NCI-H510A treated with DMSO at 0.1 percent for 48 hours (cell line): ENCODE measurements at places on chromosomes 6 and 20.
A peak's percentile ranks its signal among the peaks of the same experiment; 100 is the strongest.

GRCh38 chr6:56047931-56048540, 172.6 kb upstream of the BMP5 start:
- DNase-seq: no peak

- DNase-seq: no peak
Observed at GRCh38 chr6:37570482-37571133, 70.9 kb upstream of the CCDC167 start.

- no peak for DNase-seq
Observed at GRCh38 chr6:92507552-92507951, 911.8 kb downstream of the EPHA7 start.

GRCh38 chr20:51062065-51062464, 39.2 kb upstream of the KCNG1 start:
- DNase-seq: no peak

- DNase-seq: no peak
Observed at GRCh38 chr6:36358226-36358915, 21.7 kb upstream of the BNIP5 start.

DNA sequence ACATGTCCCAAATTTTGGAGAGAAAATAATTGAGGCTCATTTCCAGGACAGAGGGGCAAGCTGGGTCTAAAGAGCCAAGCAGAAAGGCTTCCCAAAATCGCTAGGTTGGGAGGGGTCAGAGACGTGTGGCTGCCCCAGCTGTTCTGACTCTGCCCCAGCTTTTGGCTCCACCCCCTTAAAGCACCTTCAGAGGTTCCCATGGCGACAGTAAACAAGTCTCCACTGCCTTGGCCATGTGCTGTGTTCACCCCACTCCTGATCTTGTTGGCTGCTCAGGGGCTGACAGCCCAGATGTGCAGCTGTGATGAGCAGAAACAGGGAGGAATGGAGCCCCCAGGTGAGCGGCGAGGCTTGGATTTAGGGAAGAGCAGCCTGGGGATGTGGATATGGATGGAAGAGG, 72.8 kb upstream of the SPTLC3 start:
- no peak for DNase-seq

GRCh38 chr20:63596423-63596822, 22.4 kb upstream of the HELZ2 start:
- no peak for DNase-seq

DNA sequence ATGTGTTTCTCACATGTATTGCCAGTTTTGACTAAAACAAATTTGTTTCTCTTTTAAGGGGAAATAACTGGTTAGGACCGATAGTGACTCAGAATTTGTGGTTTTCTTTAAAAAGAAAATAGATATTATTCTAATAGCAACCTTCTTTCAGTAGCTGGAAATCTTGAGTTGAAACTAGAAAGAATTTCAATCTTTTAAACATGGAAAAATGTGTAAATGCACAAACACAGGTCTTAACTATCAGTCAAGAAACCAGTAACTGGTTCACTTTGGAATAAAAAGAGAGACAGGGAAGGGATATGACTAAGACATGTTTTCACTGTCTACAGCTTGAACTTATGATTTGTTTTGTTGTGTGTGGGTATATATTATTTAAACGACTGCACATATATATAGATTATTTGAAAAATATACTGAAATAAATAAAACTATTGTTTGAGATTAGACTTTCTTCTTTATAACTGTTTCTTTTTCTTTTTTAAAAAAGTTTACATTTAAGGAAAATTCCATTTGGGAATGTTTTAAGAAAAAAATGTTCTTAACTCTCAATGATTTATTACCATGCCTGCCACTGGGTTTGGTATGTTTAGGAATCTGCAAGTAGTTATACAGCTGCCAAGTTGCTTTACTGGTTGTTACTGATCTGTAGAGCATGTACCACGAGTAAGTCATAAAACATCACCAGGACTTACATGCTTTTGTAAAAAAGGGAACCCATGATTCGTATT, 753.3 kb upstream of the MARCKS start:
- no peak for DNase-seq

GRCh38 chr6:35026434-35027222, 114.5 kb downstream of the TCP11 start:
- DNase-seq: no peak

DNA sequence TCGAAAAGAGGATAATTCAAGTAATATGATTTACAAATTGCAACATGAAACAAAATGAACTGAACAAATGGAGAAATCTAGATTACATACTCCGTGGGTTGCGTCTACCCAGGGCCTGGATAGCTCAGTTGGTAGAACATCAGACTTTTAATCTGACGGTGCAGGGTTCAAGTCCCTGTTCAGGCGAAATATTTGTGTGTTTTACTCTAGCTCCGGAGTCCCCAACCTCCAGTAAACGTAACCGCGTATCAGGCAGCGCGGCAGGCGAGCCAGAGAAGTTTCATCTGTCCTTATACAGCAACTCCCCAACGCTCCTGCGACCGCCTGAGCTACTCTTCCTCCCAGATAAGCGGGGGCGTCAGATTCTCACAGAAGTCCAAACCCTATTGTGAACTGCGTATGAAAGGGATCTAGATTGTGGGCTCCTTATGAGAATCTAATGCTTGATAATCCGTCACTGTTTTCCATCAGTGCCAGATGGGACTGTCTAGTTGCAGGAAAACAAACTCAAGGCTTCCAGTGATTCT, 176.1 kb downstream of the TRIM27 start:
- no peak for DNase-seq

DNA sequence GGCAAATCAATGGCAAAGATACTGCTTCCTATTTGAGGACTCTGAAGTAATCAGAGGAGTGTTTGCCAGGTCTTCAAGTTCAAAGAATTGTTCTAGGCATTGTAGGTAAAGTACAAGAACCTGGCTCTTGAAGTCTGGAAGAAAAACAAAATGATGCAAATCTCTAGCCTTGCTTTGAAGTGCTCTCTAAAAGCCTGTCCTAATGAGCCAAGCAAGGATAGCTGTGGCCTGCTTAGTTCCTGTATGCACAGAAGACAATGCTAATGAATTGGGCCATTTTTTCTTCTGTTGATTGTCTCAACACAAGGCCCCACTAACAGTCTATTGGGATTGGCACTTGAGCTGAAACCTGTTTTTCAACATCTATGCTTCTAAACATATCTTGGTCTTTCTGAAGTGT, 165.0 kb upstream of the POU3F2 start:
- peak; percentile 52 for DNase-seq

DNA sequence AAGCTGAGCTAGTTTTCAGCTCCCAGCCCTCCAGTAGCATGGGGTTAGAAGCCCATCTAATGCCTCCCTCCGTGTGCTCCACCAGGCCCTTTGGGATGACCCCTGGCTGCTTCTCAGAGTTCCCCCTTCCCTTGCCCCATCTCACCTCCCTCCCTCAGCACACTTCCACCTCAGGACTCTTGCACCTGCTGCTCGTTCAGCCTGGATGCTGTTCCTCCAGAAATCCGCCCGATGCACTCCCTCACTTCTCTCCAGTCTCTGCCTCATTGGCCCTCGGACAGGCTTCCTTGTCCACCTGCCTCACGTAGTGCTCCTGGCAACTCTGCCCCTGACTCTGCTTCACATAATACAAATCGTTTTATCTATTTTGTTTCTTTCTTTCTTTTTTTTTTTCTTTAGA, 26.8 kb downstream of the FGD2 start:
- no peak for DNase-seq

GRCh38 chr6:138406443-138406842, 2.4 kb downstream of the HEBP2 start:
- no peak for DNase-seq

GRCh38 chr6:87832025-87832825, 130.2 kb upstream of the AKIRIN2 start:
- peak; percentile 49 for DNase-seq

GRCh38 chr20:41654884-41655283, 36.7 kb upstream of the CHD6 start:
- DNase-seq: no peak

DNA sequence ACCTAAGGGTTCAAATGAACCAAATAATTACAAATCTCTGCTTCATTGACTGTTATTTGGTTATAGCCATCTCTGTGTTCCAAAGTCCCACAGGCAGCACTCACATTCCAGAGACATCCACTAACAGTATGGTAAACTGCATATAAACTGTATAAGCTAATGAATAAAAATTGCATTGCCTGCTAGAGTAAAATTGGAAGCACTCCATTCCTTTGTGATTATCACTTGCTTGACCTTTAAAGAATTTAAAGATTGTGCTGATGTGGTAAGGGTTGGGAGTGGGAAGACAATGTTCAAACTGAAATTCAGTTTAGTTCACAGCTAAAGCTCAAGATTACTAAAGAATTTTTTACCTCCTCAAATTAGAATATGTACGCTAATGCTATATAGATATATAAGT, 31.0 kb upstream of the OSTM1 start:
- no peak for DNase-seq

DNA sequence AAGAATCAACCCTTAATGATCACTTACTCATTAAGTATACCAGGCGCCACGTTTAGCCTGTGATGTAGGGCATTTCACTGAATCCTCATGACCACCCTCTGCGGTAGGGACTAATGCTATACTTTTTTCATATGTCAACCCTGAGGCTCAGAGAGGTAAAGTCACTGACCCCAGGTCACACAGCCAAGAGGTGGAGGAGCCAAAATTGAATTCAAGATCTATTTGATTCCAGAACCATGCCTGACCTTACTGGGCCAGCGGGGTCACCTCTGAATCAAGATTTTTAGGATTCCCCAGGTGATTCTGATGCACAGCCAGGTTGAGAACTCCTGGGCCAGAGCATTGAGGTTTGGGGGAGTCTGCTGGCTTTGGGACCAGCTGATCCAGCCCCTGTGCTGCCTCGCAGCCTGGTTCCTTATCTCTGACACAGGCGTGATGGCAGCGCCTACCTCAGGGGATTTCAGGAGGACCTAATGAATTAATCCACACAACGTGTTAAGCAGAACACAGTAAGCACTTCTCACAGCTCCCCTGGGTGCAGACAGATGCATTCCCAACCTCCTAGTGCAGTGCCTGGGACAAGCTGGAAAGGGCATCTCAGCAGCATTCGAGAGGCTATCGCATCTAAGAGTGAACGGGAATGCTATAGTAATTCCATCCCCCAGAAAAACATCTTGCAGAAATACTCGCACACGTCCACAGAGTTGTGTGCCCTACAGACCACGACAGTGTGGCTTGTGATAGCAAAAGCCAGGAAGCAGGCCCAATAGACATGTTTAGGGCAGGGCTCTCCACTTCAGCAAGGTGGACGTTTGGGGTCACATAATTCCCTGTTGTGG, 101.4 kb upstream of the PTPN1 start:
- no peak for DNase-seq

GRCh38 chr20:47351643-47352331, 4.7 kb downstream of the ZMYND8 start:
- peak; percentile 49 for DNase-seq

DNA sequence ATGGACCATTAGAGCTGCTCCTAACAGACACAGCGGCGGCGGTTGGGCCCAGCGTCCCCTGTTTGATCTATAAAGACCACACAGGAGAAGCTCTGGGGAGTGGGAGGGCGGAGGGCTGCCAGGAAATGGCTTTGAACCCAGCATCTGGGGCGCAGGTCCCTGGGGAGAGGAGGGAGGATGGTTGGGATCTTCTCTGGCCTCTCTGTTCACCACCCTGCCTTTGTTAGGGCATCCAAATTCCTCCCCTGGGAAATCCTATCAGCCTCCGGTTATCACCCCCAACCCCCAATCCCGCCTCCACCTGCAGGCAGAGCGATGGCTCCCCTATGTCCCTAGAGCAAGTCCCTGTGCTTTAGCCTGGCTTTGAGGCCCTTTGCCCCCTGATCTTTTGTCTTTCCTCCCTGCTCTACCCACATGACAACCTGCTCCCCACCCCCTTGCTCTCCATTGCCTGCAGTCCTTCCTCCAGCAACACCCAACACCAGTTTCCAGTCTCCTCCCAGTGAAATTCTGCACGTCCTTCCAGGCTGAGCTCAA, 7.1 kb downstream of the XKR7 start:
- no peak for DNase-seq

- peak; percentile 83 for DNase-seq
Observed at GRCh38 chr6:53795702-53796450, 1.1 kb downstream of the LRRC1 start.
